ENCODE measurements at places on chromosomes 7 and 10.

- DNase-seq: no peak
These were observed 30.0 kb upstream of the WNT16 start for GRCh38 chr7:121298831-121299239.

- no peak for DNase-seq
These were observed 90.5 kb upstream of the ZNF32 start for GRCh38 chr10:43739161-43739560.

- no peak for DNase-seq
These were observed 7.2 kb upstream of the SP8 start for GRCh38 chr7:20793694-20794394.

GRCh38 chr10:19788902-19789301 is 27.3 kb upstream of the PLXDC2 start:
- DNase-seq: no peak

GRCh38 chr10:113264333-113265131 is 288.3 kb upstream of the HABP2 start:
- DNase-seq: no peak

- no peak for DNase-seq
These were observed 131.1 kb upstream of the SORCS3 start for GRCh38 chr10:104509981-104510380.

DNA sequence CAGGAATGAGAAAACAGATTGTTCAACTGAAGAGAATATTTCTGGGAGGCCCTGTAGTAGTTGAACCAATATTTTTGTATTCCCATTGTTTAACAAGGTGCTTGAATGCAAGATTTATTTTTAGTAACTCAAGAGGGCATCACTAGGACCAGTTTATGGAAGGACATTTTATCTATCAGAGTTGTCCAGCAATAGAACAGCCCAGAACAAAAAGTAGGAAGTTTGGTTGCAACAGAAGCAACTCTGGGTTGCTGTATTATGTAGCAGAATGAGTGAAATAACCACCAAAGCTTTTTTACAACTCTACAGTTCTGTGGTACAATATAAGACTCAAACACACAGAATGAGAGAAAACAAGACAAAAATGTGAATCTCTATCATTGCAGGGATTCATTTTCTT is 34.7 kb downstream of the CPED1 start:
- DNase-seq: no peak

- no peak for DNase-seq
These were observed 38.0 kb downstream of the FAM149B1 start for GRCh38 chr10:73205890-73206289.

DNA sequence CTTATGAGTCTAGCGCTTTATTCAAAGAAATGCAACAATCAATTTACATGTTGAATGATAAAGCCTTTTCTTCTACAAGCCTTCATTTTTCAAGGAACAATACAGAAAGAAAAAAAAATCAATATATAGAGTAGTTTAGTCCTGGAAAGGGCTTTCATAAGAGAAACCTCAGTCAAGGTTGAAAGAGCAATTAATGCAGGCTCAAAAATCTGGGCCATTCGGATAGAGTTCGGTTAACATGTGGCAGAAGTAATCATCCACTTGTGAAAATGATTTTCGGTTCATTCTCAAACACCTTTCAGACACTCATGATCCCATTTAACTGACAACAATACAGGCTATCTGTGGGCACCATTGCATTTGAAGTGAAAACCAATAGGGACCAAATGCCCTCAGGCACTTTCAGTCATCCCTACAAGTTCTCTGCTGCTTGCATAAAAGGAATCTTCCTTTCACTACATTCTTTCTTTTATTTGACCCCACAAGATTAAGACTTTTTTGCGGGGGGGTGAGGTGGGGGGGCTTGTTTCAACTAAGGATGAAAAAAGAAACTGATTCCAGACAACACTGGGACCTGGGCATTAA is 177.9 kb downstream of the RNF133 start:
- no peak for DNase-seq

DNA sequence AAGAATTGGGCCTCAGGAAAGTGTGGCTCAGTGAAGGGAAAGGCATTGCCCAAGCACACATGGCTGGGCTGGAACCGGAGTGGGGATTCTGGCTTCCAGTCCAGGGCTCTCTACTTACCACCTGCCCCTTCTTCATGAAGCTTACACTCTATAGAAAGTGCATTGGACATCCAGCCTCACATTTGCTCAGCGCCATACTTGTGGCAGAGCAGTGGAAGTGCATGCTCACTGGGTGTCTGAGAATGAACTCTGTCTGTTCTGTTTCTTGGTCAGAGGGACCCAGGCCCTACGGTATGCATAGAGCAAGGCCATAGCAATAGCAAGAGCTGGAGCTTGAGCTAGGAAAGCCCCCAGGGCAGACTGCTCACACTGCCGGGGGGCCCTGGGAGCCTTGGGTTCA is 1253.5 kb downstream of the TYW1 start:
- DNase-seq: no peak

DNA sequence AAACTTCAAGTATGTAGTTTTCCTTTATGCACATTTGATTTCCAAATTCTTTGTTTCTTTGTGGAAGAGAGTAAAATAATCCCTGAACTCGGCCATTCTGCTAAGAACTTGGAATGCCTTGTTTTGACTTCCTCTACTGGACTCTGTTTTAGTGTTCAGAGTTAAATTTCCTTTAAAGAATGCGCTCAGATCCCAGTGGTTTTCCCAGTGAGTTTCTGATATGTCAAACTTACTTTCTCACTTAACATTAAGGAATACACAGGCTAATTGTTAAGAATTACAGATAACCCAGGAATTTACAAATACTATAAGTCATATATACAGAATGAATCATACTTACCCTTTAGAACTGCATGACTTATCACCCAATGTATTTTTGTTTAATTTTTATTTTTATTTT is 1067.6 kb upstream of the CELF2 start:
- no peak for DNase-seq

- DNase-seq: peak; percentile 53
These were observed 93.8 kb upstream of the SMNDC1 start for GRCh38 chr10:110398419-110399105.

- DNase-seq: no peak
These were observed 18.5 kb upstream of the PRRT4 start for GRCh38 chr7:128379900-128380479.

- DNase-seq: no peak
These were observed 333.7 kb downstream of the NRG3 start for GRCh38 chr10:82208726-82209125.

DNA sequence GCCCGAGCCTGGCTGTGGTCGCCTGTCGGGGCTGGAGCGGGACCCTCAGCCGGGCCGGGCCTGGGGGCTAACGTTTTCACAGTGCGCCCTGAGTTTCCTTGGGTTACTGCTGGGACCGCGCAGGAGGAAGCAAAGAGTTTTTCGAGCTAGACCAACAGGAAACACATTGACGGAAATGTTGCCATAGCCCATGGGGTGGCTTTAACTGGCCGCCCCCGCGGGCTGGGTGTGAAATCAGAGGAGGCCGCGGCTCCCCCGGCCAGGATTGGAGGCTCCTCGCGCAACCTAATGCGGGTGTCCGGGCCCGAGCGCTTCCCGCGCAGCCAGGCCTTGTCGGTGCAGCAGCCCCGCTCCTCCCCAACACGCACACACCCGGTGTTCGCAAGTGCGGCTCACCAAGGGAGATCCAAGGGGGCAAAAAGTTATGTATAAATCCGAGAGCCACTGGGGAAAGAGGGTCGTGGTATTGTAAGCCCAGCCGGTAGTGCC is 1.9 kb downstream of the HHEX start:
- no peak for DNase-seq

DNA sequence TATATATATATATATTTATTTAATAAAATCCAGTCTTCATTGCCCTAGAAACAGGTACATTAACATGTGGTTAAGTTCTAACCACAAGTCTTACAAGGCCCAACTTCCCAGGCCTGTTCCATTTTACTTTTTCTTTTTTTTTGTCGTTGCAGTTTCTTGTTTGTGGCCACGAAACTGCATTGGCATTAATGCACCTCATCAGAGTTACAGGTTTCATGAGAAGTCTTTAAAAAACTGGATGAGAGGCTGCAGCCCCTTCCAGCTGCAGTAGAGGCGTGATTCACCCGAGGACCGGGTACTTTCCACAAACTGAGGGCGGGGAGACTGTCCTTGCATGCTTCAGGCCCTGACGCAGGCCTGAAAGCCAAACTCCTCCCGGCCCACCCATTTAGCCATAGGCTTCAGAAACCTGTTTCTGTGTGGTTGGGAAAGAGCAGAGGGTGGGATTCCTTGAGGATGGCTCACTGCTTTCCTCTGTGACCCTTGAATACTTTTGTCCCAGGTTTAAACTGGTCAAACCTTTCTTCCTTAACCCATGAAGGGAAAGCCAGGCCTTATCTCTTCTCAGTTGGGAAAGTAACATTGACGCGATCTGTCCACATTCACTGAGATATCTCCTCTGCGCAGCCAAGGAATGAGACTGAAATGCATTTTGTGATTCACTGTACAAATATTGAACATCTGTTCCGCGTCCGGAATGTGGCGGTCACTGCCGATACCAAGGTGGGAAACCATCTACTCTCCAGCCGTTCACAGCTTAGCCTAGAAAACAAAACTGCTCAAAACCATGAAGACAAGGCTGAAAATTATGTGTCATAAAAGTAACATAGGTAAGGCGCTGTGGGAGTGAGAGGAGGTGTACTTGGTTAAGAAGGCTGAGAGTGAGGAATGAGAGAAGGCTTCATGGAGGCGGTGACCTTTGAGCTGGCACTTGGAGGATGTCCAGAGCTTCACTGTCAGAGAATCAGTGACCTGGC is 311.7 kb downstream of the GATA3 start:
- peak; percentile 13 for DNase-seq

DNA sequence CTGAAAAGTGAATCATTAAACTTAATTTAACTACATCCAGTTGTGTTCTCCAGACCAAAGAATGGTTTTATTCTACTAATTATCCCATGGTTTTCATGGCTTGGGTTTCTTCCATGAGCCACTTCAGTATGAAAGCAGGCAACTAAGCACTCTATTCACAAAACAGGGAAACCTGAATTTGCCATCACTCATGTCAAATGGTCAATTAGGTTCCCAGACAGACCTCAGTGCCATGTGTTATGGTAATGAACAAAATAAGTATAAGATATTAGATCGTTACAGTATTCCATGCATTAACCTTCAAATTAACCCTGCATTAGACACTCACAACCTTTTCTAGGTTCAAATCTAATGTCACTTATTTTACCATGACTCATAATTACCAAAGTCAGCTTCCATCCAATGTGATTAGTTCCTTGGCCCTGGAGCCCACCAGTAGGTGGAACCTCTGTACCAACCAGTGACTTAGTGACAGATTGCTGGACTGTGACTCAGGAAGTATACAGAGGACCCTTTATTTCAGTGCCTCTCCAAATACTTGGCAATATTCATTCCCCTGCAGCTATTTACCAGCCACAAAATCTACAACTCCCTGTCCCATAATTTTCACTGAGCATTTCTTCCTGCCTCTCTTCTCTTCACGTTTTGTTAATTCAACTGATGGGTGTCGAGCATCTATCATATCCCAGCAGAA is 1270.2 kb upstream of the SORCS1 start:
- no peak for DNase-seq

DNA sequence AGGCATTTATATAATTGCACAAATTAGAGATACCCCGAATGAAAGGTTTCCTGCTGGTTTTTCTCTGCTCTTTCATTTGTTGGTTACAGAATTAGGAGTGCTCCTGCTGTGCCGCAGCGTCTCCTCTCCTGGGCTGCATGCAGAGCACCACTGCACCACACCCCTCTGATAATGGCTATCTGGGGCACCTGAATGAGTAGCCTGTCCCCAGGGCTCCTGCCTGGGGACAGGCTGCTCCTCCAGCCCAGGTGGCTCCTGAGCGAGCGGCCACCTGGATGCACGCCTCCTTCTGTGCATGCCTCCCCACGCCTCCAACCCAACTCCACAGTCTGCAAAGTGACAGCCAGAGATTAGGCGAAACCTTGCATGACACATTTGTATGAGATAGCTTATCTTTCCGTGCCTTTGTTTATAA is 242.6 kb upstream of the FZD8 start:
- DNase-seq: no peak

DNA sequence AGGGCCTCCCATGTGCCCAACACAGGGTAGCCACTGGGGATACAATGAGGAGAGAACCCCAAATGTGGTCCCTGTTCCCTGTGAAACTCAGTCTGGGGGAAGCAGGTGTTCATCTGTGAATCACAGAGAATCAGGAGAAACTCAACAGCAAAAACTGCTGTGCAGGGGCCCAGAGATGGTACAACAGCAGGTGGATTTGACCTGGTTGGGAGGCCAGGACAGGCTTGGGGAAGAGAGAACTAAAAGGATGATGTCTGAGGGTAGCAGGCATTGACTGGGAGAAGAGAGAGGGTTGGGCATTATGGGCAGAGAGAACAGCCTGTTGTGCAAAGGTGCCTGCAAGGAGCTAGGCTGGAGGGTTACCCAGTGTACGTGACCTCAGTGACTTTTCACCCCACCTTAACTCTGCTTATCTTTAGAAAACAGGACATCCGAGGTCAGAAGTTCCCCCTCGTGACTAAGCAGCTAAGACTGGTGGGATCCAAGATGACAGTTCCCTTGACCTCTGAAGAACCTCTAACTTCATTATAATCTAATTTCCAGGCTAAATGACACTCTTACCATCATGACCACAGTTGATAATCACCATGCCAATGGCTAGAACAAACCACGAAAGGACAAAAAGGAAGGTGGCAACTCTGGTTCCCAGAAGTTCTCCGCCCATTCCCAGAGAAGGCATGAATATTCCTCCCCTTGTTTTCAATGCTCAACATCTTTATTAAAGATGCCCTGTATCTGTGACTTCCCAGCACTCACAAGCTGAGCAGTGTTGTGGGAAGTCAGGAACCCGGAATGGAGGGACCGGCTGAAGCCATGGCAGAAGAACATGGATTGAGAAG is 5.1 kb upstream of the ADAMTS14 start:
- DNase-seq: no peak

- no peak for DNase-seq
These were observed 302.8 kb upstream of the AOAH start for GRCh38 chr7:37027104-37027503.

DNA sequence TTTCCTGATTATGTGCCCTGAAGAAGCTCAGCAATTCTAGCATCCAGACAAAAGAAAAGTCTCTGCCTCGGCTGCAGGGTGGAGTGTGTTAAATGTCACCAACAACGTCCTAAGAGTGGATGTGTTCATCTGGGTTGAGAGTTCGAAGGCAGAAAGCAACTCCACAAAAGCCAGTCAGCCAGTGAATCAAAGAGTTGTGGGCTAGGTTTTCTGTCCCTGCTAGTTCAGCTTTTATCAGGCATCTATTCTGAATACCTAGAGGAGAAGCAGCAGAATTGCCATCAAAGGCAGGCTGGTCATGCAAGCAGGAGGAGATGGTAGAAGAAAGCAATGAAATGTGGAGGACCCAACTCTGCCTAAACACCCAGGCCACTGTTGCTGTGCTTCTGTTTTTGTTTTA is 205.2 kb downstream of the KLF6 start:
- no peak for DNase-seq
